Activated T-helper 17 cell treated with anti-CD3 and anti-CD28 coated beads, Interleukin-2, amount 50 U/mL, for 72 hours (primary cell): ENCODE measurements at places on chromosomes 3 and 15. TPM values are rescaled to one million over a fixed set of nuclear protein-coding genes. Genes with fewer than 3 reads are reported as not detected.

SAMMSON gene
- not detected for total RNA-seq

WDR73 gene
- total RNA-seq = 14.8 TPM

ADGRG7 gene
- total RNA-seq = not detected

RLBP1 gene
- not detected for total RNA-seq

- no peak for ATAC-seq
Measured at GRCh38 chr15:45314960-45315359, 62.9 kb downstream of the SLC28A2 start.

DNA sequence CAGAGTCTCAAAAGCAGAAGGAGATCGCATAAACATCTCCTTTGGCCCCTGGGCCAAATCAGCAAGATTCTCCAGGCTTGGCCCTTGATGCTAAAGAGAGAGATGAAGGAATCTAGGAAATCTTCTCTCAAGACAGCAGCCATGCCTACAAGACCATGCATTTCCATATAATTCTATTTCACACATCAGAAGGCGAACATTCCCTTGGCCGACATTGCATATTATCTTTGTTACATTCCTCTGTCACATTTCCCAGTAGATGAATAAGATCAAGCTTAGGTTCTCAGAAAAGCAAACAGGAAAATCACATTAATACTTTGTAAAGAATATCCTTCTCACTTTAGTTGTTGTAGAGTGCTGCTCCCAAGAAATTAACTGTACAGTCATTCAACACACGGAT, 21.3 kb downstream of the GASK1A start:
- no peak for ATAC-seq

DNA sequence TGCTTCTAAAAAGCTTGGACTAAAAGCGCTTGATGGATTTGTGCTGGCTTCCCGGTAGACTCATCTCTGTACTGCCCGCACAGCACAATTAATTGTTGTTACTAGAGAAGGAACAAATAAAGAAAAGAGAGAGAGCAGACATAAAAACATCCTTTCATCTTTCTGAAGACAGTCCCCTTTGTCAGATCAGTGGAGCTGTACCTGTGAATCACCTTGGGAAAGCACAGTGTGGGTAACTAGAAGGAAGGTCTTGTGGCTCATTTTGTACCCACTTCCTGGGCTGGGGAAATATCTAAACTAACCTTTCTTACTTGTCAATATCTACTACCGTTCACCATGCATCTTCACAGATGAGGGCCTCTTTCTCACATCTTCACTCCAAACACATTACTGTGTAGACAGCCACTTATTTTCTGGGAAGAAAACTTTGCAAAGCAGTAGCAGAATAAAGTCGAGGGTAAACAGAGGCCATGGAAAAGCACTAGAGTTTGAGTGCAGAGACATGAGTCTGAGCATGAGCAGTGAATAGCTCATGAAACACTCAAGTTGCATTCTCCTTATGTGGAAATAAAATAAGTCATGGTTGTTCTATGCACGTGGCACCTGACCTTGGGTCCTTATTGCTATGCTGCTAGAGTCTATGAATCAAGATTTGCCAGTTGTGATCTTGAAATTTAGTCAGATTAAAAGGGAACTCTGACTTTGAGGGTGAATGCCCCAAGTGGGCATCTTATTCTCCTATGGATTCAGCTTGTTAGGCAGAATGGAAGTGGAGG, 169.3 kb downstream of the LPP start:
- ATAC-seq = peak; percentile 94

GRCh38 chr3:106755336-106755735, 621.9 kb upstream of the CCDC54 start:
- no peak for ATAC-seq

DNA sequence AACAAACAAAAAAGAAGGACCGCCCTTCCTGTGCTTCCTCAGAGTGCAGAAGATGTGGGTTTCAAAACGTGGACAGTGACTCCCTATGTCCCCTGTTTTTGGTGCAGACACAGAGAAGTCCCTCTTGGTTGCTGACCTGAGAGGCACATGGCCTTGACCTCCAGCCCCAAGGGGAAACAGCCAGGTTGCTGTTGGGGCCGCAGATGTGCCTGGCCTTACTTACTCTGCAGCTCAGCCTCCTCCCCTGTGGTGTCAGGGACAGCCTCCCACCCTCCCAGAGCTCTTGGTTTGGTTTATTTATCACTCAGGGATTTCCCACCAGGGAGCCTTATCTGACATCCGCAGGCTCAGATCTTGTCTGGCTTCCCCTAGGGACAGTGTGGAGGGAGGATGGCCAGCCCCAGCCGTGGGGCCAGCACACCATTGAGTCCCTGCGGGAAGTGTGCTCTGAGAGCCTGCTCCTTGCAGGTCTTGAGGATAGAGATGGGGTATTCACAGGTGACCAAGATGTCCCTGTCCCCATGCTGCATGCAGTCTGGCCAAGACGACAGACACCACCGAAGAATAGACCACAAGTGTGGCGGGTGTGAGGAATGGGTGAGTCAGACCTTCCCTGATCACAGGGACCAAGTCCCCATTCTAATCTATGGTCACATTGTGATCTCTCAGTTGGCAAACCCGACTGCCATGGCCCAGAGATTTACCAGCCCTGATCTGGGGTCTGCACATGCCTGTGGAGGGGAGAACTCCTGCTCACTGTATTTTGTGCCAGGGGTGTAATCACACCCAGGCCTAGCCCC, 134.3 kb upstream of the ABHD17C start:
- no peak for ATAC-seq

- ATAC-seq = no peak
Measured at GRCh38 chr3:67302489-67302888, 304.4 kb downstream of the KBTBD8 start.

- ATAC-seq = no peak
Measured at GRCh38 chr3:130635285-130635684, 111.3 kb downstream of the PIK3R4 start.
